Activated CD4-positive, alpha-beta T cell treated with anti-CD3 and anti-CD28 coated beads for 4 hours (primary cell): ENCODE measurements at places on chromosomes 5 and 9.

GRCh38 chr9:125701351-125701750 lies 5.7 kb downstream of the MAPKAP1 start:
- no peak for DNase-seq

DNA sequence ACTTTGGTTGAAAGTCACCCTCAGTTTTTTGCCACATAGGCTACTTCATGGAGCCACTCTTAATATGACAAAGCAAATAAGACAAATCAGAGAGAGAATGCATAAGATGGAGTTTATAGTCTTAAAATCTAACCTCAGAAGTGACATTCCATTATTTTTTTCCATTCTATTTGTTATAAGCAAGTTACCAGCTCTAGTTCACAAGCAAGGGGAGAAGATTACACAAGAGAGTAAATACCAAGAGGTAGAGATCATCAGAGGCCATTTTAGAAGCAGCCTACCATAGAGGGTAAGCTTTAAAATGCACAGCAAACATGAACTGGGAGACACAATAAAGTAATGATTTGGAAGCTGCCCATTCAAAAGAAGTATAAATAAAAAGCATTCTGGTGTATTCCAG lies 651.3 kb upstream of the MEF2C start:
- no peak for DNase-seq

GRCh38 chr5:135705941-135706466 lies 127.2 kb upstream of the CXCL14 start:
- DNase-seq = no peak

- DNase-seq = no peak
These were observed 61.8 kb upstream of the STXBP1 start for GRCh38 chr9:127550282-127550681.

DNA sequence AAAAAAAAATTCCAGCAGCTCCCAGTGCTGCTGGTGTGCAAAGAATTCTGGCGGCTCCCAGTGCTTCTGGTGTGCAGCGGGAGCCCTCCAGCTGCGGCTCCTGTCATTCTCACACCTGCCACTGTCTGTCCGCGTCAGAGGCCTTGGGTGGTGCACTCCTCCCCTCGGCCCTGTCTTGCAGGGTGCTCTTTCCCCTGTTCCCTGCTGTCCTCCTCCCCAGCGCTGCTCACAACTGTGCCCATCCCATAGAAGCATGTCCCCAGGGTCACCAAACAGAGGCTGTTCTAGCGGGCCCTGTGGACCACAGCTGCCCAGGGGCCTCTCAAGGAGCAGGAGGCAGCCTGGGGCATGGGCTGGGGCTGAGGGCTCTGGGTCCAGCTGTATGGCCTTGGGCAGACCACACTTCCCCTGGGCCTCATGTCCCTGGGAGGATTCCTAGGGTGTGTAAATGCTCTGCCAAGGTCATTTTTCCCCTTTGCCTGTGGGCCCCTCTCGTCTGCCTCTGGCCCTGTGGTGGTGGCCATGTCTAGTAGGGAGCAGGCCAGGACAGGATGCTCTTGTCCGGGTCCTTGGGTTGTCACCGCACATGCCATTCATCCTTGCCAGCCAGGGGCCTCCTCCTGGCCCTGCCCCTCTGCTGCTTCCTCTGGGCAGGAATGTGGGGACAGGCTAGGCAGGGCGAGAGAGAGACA lies 68.2 kb downstream of the PHF2 start:
- no peak for DNase-seq

DNA sequence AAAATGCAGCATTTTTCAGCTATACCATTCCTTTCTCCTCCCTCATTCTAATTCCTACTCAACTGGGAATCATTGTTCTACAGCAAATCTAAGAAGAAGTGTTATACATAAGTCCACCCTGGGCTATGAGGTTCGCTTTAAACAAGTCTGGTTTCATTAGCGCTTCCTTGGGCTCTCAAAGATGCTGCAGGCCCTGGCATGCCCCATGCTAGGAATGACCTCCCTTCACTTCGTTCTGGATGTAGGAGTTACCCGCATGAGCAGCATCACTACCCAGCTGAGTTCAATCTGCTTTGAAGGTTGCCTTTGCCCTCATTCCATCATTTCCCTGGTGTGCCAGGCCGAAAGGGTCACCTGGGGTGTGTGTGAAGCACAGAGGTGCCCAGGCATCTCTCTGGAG lies 35.4 kb downstream of the F2R start:
- no peak for DNase-seq

- no peak for DNase-seq
These were observed 122.1 kb upstream of the ADAMTS16 start for GRCh38 chr5:5017827-5018577.

- DNase-seq = no peak
These were observed 190.3 kb upstream of the FREM1 start for GRCh38 chr9:15100571-15100970.

DNA sequence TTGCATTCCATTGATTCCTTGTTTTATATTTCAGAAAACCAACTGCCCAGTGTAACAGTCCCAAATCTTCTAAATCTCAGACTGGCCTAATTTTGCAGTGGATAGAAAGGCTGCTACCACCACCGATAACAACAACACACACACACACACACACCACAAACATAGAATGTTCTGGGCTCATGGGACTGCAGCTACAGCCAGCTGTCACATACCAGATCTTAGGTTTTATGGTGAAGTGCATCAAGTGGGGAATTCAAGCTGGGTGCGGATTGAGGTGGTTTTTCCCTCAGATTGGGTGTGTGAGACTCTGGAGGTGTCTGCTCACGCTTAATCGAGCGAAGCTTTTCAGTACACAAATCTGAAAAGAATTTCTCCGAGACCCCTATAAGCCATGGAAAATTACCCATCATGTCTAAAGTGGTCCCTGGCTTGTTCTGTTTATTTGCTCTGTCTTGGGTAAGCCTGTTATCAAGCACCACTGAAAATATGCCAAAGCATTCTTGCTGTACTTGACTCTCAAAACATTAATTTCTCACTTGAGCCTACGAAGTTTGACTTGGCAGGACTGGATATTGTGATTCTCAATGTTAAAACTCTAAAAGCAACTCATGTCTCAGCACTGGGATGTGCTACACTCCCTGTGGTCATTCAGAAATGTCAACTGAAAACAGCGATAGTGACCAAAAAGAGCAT lies 71.1 kb downstream of the ALDH7A1 start:
- no peak for DNase-seq

DNA sequence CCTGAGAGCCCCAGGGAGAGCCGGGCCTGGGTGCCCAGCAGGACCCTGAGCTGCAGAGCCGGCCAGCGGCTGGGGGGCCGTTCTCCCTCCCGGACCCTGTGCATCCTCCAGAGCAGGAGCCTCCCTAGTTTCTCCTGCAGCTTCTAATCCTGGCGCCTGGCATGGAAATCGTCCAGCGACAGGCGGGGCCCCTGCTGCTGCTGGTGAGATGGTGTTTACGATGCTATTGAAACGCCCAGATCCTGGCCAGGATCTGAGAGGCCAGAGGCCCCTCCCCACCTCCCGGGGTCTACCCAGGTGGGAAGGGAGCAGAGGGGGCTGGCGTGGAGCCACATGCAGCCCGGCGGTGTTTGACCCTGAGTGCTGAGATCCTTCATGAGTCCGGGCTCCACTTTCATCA lies 38.2 kb upstream of the CEP72 start:
- DNase-seq = no peak

GRCh38 chr5:122951658-122952057 lies 84.9 kb downstream of the PPIC start:
- DNase-seq = no peak

GRCh38 chr5:108801776-108802175 lies 54.1 kb downstream of the FER start:
- no peak for DNase-seq

- DNase-seq = peak; percentile 16
These were observed 313.8 kb downstream of the ENC1 start for GRCh38 chr5:74326571-74327338.

- no peak for DNase-seq
These were observed 896 bp upstream of the PCSK5 start for GRCh38 chr9:75889577-75889976.

DNA sequence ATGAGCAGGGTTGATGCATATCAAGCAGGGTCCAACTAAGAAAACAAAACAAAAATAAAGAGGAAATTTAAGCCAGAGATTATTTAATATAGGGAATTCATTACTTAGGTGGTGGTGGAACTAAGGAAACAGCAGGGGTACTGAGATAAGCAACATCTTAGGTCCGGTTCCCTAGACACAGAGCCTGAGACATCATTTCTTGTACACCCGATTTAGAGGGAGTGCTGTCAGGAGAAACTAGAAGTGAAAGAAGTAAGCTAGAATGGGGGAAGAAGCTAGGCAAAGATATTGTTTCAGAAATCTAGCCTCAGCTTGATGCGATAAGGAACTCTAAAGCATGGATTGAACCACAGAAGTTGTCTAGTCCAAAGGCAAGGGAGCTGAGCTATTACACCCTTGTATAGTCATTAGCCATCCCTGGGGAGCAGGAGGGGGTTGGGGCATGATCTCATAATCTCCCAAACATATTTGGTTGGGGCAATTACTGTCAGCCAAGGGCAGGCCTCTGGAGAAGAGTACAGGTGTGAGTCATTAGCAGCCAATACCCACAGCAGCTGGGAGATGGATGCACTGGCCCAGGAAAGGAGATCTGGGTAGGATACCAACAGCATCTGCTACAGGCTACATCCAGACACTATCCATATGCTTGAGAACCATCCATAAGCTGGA lies 194.5 kb downstream of the ARL15 start:
- no peak for DNase-seq

GRCh38 chr5:59608745-59609144 lies 284.8 kb downstream of the PDE4D start:
- DNase-seq = no peak

DNA sequence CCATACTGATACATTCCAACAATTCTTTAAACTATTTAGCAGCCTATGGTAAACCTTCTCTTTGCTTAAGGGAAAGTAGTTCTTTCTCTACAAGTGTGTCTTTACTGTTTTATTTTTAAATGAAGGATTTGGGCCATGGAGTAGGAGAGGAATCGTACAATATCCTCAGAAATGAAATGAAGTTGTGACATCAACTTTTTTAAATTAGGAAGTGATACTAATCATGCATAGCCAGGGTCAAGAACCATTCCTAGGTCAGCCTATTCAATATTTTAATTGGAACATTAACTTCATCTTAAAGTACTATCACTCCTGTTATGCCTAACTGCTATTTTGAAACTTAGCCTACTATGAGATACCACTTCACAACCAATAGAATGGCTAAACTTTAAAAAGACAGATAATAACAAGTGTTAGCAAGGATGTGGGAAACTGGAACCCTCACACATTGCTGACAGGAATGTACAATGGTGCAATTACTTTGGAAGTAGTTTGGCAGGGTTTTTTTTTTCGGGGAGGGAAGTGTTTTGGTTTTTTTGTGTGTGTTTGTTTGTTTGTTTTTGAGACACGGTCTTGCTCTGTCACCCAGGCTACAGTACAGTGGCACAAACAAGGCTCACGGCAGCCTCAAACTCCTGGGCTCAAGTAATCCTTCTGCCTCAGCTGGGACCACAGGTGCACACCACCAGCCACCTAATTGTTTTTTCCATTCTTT lies 10.7 kb downstream of the AGTPBP1 start:
- DNase-seq = no peak

DNA sequence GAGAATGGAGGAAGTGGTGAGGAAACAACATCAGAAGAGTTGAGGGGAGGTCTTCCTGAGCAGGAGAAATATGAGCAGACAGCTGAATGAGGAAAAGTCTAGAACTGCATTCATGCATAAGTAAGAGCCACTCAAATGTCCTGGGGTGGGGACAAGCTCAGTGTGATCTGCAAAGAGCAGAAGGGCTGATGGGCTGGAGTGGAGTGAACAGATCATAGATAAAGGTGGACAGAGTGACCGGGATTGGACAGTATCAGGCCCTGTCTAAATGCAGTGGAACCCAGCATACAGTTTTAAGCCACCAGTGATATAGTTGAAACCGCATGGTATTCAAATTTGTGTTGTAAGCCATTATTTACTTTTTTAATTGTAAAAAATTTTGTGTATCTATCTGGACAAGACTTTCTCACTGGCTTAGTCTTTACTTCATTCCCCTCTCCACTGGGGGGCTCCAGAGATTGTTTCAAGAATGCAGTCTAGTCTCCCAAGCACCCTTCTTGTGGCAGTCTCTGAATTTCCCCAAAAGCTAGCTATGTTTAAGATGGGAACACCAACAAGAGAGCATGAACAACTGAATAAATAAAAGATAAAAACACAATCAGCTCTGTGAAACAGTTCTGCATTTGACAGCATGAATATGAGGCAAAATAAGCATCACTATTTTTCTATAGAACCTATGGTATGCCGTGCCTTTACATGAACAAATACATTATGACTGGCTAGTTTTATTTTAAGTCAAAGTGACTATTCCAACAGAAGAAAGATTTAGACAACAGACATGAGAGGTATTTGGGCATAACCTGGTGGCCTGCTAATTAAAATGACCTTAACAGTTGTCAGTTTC lies 10.7 kb upstream of the STK32A start:
- DNase-seq = no peak

DNA sequence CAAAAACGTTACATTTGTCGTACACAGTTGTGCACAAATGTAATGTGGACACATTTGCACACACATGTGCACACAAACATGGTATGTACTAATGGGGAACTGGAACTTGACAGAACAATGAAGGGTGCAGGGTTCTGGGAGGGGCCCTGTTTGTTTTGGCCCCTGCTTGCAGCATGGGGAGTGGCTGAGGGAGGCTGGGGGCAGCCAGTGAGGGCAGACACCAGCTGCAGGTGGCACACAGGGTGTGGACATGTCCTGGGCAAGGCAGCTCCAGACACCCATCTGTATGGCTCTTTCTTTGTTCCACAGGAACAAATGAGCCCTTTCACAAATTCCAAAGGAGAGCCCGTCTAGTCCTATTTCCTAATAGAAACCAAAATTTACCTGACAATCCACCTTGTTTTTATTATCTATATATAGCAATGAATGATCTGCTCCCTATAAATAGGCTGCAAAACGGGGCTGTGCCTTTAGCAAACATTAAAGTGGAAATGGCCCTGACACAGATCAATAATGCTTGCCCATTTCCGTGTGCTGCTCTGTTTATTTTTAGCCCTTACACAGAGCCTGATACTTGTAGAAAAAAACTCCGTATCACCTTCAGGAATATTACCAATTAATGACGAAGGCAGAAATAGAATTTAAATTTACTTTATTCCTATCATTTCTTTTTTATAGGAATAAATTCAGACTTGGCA lies 26.4 kb downstream of the MARCHF3 start:
- DNase-seq = no peak

DNA sequence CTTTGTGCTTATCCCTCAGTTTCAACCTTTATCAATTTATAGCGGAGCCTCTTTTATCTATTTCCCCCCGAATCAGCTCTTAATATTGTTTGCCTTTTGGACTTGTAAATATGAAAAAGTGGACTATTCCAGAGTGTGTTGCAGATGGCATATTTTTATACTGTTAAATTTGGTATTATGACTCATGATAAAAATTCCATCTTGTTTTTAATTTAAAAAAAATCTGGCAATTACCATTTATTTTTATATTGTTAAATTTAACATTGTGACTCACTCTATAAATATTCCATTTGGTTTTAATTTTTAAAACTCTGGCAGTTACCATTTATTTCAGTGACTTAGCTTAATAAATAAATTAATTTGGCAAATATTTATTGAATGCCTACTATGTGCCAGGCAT lies 37.5 kb downstream of the RBM27 start:
- no peak for DNase-seq

- DNase-seq = no peak
These were observed 258.3 kb downstream of the GADD45G start for GRCh38 chr9:89863141-89863540.

GRCh38 chr5:172482156-172483020 lies 28.1 kb upstream of the SH3PXD2B start:
- DNase-seq = no peak

- DNase-seq = no peak
These were observed 150.3 kb downstream of the CDH18 start for GRCh38 chr5:19837536-19838174.
